ENCODE measurements at places on chromosomes 11 and 22.

DNA sequence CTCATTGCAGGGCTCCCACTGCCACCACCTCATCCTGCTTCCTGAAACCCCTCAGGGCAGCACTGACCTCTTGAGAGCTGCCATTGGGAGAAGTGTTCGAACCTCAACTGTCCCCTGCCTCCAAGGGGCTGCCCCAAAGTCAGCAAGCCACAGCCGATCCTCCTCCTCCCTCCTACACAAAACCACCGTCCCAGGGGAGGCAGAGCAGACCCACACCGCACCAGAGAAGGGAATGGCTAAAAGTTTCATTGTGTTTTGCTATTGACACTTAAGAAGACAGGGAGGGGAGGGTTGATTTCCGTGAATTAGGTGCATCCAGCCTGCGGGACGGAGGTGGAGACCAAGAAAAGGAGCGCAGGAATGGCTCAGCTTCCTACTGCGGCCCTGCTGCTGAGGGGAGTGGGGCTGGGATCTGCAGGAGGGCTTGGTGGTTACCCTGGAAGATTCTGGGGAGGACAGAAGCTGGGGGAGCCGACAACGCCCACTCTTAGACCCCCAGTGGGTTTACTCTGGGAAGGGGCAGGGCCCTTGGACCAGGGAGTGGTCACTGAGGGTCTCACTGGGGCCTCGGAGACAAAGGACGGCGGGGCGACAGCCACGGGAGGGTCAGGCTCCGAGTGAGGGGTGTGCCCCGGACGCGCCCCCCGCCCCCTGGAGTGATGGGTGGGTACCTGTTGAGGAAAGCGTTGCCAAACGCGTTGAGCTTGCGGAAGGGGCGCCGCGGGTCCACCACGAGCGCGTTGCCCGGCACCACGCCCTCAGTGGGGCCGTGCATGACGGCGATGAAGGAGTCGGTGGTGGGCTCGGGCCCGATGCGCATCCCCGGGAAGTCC lies 815 bp downstream of the EHD1 start:
- DNase-seq, result no peak

DNA sequence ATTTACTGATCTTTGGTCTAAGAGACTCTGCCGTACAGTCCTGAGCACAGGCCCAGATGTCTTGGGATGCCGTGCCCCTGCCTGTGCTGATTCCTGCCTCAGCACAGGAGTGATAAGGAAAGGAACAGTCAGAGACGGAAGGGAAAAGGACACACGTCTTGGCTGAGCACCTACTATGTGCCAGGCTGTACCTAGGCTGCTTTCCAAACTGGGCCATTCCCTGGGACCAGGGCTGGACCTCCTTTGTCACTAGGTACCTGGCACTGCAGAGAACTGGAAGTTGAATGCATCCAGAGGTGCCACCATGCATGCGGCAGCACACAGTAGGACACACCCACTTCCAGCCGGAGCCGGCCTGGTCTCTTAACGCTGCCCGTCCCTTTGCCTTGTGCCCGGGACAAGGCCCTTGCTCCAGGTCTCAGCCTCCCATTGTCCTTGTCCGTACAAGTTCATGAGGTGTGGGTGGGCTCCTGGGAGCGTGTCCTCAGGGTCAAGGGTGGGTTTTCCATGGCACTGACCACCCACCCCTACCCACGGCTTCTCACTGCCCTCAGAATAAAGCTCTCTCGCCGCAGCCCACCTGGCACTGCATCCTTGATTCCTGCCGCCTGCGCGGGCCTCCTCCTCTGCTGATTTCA lies 1.1 kb upstream of the SSTR3 start:
- no peak for DNase-seq

DNA sequence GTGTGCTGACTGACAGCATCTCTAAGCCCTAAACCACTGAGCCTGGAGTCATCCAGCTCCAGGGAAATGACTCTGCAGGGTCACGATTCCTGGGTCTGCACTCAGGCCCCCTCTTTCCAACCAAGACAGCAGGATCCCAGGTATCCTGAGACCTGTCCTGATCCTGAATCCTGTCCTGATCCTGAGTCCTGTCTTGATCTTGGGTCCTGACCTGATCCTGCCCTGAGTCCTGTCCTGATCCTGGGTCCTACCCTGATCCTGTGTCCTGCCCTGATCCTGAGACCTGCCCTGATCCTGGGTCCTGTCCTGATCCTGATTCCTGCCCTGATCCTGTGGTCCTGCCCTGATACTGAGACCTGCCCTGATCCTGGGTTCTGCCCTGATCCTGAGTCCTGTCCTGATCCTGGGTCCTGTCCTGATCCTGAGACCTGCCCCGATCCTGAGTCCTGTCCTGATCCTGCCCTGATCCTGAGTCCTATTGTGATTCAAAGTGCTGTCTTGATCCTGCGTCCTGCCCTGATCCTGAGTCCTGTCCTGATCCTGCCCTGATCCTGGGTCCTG lies 1.4 kb upstream of the KRTAP5-6 start:
- no peak for DNase-seq

DNA sequence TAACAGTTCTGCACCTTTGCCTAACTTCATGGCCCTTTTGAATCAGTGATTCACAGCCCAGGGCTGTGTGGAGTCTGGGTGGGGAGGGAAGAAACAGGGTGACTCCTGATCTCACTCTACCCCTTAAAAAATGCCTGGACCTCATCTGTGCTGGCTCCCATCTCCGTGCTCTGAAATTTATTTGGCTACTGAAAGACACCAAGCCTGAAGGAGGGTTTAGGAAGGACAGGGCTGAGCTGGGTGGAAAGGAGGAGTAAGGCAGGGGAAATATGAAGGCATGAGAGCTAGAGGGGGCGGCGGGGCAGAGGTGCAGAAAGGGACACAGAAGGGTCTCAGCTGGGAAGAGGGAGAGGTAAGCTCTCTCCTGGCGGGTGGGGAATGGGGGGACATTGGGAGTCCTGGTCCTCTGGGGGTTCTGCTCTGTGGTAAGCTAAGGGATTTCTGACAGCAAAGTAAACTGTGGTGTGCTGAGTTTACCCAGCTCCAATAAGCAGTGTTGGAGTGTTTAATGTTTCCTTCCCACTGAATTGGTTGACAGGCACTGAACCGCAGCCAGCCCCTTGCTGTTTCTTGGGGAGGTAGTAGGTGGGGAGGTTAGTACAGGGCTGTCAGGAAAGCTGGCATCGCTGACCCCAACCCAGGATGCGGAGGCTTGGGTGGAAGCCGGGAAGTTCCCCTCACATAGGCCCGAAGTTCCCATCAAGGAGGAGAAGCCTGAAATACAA lies 71.1 kb downstream of the RPUSD4 start:
- peak; percentile 79 for DNase-seq

DNA sequence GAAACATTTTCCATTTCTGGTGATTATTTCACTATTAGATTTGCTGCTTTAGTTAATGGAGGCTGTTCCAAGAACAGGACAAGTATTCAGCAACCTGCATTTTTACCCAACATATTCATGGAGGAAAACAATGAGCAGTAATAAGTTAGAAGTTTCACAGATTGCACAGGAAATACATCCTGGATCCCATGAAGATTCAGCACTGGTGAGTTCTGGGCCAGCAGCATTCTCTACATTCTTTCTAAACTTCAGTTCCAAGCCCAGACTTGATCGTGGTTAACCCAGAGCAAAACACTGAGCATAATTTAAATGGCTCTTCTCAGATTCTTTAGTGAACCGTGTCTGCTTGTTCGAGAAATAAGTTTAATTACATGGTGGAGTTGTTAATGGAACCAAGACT lies 3.8 kb downstream of the FJX1 start:
- DNase-seq, result peak; percentile 91

- DNase-seq, result no peak
Measured at GRCh38 chr11:2927121-2927800, 2.0 kb downstream of the PHLDA2 start.

GRCh38 chr22:36221799-36222751 lies 17.3 kb downstream of the APOL2 start:
- DNase-seq, result peak; percentile 68

- no peak for DNase-seq
Measured at GRCh38 chr11:128878455-128878854, 11.4 kb upstream of the KCNJ1 start.

DNA sequence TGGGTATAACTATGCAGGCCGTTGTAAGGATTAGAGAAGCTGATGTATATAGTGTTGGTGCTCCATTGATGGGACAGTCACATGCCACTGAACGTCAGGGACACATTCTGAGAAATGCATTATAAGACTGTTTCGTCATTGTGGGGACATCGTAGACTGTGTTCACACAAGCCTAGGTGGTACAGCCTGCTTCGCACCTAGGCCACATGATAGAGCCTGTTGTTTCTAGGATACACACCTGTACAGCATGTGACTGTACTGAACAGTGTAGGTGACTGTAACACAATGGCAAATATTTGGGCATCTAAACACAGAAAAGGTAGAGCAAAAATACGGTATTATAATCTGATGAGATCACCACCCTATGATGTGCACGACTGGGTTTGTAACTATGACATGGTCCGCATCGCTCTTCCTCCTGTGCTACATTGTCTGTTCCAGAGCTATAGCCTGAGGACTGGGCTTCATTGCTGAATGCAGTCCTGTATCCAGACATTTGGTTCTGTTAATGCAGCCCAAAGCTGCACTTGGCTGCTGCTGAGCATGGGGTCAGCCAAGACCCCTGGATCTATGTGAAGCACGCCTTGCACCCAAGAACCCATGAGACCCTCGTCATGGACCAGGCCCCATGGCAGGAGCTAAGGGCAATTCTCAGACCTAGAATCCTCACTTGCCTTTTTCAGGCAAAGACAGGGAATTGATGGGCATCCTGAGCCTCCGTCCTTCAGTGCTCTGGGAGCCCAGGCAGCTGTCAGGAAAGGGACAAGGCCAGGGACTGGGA lies 51.1 kb upstream of the THY1 start:
- DNase-seq, result no peak

- no peak for DNase-seq
Measured at GRCh38 chr11:123040111-123040432, 21.9 kb downstream of the HSPA8 start.

DNA sequence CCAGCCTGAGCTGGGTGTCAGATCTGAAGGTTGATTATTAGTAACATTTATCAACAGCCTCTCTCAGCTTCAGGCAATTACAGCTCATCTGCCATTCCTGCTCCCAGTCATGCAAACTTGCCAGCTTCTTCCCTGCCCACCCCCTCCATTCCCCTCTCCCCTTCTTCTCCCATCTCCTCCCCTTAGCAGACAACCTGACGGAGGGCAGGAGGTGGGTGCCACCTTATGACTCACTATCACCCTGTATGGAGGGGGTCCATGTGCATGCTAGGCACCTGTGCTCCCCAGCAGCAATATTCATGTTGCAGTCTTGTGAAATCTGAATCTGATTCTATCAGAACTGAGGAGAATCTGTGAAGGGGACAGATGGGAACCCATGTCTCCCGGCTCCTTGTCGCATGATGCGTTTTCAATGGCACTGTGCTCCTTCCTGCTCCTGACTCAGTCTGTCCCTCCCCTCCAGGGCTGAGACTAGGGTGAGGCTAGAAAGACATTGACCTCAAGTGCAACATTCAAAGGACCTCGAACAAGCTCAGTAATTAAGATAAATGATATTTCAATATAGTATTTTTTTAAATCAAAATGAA lies 46.3 kb upstream of the TUB start:
- no peak for DNase-seq

DNA sequence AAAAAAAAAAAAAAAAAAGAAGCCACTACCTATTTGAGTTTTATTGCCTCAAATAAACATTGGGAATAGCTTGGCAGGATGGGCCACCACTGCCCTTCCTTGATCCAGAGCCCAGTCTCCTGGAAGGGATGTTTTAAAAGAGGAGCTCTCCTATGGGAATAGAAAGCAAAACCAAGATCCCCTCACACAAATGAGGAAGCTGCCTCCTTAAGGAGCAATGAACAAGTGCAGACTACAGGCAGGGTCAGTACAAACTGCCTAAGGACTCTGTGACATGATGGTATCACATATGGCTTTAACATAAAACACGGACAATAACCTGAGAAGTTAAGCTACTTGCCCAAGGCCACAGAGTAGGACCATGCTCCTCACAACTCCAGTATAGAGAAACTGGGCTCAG lies 120.8 kb downstream of the NAT10 start:
- no peak for DNase-seq

DNA sequence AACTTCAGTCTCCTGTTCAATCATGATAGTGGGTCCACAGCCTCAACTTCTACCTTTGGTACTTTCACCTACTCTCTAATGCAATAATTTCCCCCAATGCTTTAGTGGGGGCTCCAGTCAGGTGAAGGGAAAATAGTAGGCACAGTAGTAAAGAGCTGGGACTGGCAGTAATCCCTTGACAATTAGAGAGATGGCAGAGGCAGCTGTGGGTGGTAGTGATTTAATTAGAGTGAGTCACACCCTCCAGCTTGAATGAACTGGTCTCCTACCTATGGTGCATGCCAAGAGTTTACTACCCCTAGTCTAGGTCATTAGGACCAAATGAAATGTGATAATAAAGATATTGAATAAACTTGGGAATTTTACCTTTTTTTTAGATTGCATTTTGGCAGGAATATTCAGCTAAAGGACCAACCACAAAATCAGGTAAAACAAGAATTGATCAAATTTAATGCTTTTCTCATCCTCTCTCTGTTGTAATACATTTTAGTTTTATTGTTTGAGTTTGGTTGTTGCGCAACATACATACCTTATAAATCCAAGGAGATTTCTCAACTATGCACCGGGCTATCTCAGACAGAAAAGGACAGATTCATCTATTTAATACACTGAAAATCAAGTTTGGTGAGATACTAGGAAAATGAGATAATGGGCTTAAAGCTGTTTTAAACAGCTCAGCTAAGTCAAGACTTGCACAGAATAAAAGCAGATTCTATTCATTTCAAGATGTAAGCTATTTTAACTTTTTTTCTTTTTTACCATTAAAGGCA lies 9.0 kb downstream of the PRRG4 start:
- peak; percentile 26 for DNase-seq

DNA sequence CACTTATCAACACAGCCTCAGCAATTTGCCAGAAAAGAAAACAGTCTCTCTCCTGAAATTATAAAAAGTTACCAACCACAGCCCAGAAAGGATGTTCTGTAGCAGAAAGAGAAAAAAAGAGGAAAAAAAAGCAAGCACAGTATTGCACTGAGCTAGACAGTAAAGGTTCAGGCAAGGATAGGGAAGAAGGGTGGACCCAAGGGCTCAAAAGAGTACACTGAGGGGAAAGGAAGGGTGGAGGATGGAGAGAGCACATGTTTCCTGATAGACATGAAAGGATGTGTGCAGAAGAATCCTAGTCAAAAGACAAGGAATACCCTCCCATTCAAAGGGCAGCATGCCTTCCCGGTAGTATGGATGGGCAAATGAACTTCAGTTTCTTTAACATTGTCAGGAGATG lies 59.1 kb downstream of the RRAS2 start:
- no peak for DNase-seq

GRCh38 chr11:43644621-43645299 lies 35.8 kb upstream of the HSD17B12 start:
- DNase-seq, result peak; percentile 8

All from fibroblast of the aortic adventitia (primary cell).